ENCODE measurements at places on chromosomes 3 and 15.

GRCh38 chr3:179147514-179147872 lies 664 bp upstream of the PIK3CA start:
- no peak for DNase-seq

DNA sequence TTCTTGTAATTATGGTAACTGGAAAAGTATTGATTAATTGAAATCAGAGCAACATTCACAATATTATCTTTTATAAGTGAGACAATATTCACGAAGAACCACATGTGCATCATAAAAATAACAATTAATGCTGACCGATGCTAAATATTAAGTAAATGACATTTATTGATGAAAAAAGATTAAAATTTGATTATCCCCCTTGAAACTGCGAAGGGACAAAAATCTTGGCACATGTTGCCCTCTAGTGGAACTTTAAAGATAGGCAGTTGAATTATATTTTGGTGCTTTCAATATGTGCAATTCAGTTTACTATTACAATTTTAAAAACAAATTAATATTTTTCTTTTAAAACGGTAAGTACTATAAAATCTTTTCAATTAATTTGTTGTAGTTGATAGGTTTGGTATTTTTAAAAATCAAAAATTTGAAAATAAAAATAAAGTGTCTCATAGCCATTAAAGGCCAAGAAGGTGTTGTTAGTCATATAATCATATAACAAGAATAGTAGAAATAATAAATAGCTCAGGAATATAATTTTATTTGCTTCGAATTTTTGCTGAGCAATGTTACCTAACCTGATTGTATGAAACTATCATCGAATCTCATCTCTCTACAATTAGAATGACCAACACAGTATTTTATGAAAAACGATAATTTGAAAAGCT lies 270.2 kb downstream of the ROBO1 start:
- DNase-seq = no peak

DNA sequence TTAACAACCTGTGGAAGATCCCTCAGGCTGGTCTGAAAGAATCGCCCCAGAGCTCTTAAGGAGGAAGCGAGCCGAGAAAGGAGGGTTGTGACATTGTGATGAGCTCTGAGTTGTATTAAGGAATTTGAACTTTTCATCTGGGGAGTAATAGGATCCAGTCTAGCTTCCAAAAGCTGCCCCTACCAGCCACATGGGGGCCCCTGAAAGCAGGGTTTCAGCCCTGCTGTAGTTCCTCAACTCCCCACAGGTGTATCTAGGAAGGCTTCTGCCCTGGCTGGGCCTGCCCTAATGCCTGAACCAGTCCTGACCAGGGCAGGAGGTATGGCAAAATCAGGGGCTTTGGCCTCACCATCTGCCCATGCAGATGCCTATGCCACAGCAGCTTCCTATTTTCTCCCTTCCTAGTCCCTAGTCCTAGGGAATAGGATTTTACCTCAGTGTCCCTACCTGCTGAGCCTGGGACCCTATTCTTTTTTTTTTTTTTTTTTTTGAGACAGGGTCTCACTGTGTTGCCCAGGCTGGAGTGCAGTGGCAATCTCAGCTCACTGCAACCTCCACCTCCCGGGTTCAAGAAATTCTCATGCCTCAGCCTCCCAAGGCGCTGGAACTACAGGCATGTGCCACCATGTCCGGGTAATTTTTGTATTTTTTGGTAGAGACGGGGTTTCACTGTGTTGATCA lies 5.0 kb upstream of the AP3S2 start:
- DNase-seq = peak; percentile 24

DNA sequence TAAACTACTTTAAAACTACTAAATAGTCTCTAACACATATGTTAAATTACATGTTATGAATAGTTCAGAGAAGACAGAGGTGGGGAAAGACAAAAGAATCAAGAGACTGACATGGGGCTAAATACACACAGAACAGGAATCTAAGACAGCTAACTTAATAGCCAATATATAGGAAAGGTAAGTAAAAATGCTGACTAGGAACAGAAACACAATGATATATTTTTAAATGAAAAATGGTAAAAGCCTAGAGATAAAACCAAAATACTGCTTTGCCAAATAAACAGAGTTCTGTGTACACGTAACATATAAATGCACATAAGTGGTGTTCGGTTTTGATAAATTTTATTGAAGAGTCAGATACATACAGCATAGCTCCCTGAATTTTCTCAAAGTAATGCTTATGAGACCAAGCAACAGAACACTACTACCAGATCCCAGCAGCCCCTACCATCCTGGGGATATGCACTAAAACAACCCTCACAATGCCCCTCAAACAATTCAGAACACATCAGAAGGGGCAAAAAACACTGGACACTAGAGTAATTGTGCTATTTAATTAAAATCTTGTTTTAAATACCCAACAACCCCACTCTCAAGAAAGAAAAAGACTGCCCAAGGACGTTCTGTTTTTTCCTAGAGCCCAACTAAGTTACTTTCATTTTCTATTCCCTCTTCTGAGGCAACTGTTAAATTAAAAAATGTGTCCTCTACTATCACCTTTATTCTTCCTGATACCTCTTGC lies 121.1 kb downstream of the ADAM10 start:
- no peak for DNase-seq

GRCh38 chr3:39413691-39414420 lies 7.3 kb downstream of the RPSA start:
- DNase-seq = no peak

DNA sequence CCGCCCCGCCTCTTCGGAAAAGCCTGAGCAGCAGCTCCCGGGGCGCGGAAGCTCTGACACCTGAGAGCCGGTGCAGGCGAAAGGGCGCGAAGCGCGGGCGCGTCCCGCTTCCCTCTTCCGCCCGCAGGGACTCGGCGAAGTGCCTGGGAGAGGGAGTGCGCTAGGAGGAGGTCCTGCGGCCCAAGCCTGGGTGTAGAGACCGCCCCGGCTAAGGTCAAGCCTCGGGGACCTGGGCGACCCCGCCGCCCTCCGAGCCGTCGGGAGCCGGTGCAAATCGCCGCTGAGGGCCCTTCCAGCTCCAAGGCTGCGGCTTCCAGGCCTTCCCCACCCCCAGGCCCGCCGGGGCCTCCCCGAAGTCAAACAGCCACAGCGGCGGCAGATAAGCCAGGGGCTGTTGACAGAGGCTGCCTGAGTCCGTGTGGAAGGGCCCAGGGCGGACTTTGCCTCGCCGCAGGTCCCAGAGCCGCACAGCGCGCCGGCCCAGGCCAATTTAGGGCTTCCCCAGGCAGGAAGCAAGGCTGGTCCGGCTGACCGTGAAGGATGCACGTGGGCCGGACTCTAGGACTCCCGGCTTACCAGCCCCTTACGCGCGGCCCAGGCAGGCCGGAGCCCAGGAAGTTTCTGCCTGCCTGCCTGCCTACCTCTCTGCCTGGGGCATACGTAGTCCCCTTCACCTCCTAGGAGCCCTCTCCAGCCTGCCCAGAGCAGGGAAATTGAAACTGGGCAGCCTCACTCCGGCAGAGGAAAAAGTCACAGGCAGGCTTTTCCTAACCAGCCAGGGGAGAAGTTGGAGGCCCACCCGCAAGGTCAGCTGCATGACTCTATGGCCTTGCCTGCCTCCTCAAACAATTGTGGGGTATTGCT lies 2.3 kb downstream of the ITPKA start:
- DNase-seq = no peak

DNA sequence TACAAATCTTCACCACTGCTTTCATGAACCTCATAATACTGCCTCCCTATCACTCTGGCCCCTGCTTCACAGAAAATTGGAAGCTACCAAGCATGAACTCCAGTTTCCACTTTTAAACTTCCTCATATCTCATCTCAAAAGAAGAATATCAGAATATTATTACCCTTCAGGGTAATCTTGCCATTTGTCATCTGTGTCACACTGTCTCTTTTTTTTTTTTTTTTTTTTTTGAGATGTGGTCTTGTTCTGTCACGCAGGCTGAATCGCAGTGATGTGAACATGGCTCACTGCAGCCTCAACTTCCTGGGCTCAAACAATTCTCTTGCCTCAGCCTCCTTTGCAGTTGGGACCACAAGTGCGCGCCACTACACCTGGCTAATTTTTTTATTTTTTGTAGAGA lies 80.4 kb upstream of the TCF12 start:
- no peak for DNase-seq

GRCh38 chr15:52098323-52098722 lies 14.3 kb downstream of the BCL2L10 start:
- DNase-seq = no peak

GRCh38 chr3:94011233-94011711 lies 17.1 kb downstream of the STX19 start:
- DNase-seq = no peak

DNA sequence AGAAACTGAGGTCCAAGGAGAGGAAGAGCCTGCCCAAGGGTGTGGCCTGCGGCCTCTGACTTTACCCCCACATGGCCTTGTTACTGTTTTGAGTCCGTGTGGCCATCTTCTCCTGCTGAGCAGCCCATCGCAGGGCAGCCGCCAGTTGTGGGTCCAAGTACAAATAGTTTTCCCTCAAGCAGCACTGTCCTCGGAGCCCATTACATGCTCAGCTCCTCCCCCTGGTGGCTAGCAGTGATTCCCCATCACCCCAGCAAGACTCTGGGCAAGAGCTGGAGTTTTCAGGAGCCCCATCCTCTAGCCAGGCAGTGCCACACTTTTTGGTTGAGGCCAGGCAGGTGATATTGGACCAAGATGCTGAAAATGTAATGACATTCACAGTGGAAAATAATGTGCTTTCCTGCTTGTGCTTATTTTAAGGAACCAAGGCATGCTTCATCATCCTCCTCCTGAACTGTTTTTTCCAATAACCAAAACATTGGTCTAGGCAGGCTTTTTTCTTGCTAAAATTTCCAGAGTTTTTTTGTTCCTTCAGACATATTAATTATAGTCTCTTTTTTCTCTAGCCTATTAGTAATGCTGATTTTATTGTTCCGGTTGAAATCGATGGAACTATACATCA lies 23.2 kb upstream of the VILL start:
- peak; percentile 10 for DNase-seq

DNA sequence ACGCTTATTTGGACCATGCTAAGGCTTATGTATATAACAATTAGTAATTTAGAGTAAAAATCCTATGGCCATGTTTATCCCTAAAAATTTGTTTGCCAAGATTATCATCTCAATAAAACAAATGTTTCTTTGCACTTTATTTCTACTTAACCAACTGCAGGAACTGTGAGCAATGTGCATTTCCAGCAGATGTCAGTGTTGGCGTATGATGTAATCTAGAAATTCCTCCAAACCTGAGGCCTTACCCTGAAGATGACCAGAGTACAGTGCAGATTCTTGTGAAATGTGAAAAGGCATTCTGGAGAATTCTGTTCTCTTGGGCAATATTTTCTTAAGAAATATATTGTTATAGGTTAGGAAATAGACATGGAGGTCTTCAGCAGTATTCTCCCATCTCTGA lies 205.9 kb downstream of the MBNL1 start:
- DNase-seq = peak; percentile 15

DNA sequence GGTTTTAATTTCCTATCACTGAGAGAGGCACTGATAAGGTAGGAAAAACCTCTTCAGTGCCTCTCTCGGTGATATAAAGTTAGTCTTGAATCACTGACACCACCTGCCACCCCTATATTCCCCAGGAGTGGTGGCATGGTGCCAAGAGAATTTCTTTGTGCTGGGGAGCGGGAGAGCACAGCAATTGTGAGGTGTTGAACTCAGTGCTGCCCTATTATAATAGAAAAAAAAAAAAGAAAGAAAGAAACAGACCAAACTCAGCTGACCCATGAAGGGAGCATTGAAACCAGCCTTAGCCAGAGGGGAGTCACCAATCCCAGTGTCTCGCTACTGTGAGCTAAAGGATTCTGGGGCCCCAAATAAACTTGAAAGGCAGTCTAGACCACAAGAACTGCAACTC lies 201.4 kb upstream of the STT3B start:
- DNase-seq = no peak

- DNase-seq = no peak
Measured at GRCh38 chr3:29397406-29397805, 116.5 kb downstream of the RBMS3 start.

DNA sequence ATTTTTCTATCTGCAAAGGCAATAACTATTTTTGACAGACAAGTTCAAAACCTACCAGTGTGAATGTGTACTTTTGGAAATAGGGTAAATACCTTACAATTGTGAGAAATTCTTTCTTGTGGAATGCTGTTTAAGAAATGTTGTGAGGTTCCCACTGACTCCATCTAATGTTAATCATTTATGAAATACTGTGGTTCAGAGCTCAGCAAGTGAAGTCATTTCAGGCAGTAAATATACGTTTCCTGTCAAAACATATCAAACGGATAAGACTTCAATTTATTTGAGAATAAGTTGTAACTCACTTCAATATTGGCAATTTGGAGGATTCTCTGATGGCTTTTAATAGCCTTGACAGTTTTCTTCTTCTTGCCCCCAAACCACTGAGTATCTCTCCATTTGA lies 16.4 kb downstream of the TAFA4 start:
- DNase-seq = no peak

DNA sequence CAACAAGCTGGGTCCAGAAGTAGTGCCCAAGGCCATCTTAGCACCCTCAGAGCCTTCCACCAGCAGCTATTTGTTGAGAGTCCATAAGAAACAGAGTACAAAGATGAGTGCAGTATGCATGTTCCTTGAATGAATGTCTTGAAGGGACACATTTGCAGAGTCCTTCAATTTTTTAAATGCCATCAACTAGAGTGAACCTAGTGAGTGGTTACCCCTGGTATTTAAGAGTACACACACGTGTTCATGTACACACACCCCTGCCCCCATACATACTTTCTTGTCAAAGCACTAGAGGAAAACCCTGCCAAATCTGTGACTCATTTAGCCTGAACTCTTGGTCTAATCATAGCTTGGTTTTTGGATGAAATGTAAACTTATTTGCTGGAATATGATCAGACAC lies 84.5 kb upstream of the GALNT15 start:
- no peak for DNase-seq

- no peak for DNase-seq
Measured at GRCh38 chr3:61564395-61565059, 3.2 kb downstream of the PTPRG start.

DNA sequence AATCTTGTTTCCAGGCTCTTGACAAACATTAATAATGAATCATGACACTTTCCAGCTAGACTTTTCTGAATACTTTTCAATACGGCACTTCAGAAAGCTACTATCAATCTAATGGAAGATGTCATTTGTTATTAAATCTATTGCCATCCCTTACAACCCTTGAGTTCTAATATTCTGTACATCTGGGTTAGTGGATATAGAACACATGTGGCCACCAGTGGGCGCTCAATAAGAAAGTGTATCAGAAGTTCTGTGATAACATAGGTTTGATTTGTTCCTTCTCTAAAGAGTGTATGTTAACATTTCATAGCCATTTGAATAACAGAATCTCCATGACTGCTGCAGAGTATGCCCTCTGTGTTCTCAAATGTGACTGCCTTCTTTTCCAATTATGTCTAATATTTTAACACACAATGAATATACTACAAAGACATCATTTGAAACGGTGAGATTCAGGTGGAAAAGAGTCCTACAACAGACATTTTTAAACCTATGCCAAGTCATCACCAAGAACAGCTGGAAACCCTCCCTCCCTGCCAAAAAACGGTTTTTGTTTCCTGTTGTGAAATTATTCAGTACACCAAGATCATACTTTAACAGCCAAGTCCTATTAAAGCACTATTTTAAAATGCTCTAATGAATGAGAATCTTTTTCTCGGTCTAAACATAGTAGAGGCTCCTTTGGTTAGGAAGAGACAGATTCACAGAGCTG lies 22.2 kb downstream of the ALDH1A2 start:
- DNase-seq = peak; percentile 29

Measured in NCI-H1436 (cell line).